Smooth muscle cell of the pulmonary artery (primary cell): ENCODE measurements at places on chromosomes 4 and X. TPM values are rescaled to one million over a fixed set of nuclear protein-coding genes. Genes with fewer than 3 reads are reported as not detected.

Gene TCEAL9
- 73.2 and 92.0 TPM in 2 replicates for total RNA-seq

Gene SOX3
- not detected in 2 replicates for total RNA-seq

Gene PRR32
- total RNA-seq = not detected in 2 replicates

Gene WAS
- 0.13 TPM in 2 replicates for total RNA-seq

Gene MMRN1
- total RNA-seq = 0.20 and 1.4 TPM in 2 replicates

Gene TASL
- not detected in 2 replicates for total RNA-seq

Gene PITX2
- total RNA-seq = 0.10 and 0.33 TPM in 2 replicates

Gene GAGE12G
- total RNA-seq = not detected in 2 replicates

Gene PRSS12
- total RNA-seq = 13.1 and 16.6 TPM in 2 replicates

Gene KLB
- under 0.01 and 0.07 TPM in 2 replicates for total RNA-seq

Gene HERC5
- total RNA-seq = 1.7 and 1.8 TPM in 2 replicates

Gene TCEANC
- total RNA-seq = 2.6 and 2.7 TPM in 2 replicates

Gene USP51
- 1.3 and 2.3 TPM in 2 replicates for total RNA-seq

Gene NOCT
- 24.7 and 44.0 TPM in 2 replicates for total RNA-seq

Gene C4orf51
- total RNA-seq = not detected in 2 replicates

Gene TRAPPC2
- 8.3 and 14.5 TPM in 2 replicates for total RNA-seq

Gene NIPAL1
- 0.46 and 2.0 TPM in 2 replicates for total RNA-seq

Gene REELD1
- total RNA-seq = not detected in 2 replicates

Gene KLHL4
- 1.8 and 6.2 TPM in 2 replicates for total RNA-seq

Gene ARHGEF6
- total RNA-seq = 15.8 and 23.5 TPM in 2 replicates

Gene FGFR3
- 0.20 and 0.59 TPM in 2 replicates for total RNA-seq

Gene HAUS3
- 7.2 and 7.8 TPM in 2 replicates for total RNA-seq

Gene NXF2B
- total RNA-seq = not detected in 2 replicates

Gene ODAM
- not detected in 2 replicates for total RNA-seq

Gene CLNK
- total RNA-seq = not detected in 2 replicates

Gene ETDB
- total RNA-seq = not detected in 2 replicates

Gene DCAF8L2
- 0.20 TPM in 1 of 2 replicates, not detected in the other for total RNA-seq

Gene LYAR
- total RNA-seq = 4.1 and 8.0 TPM in 2 replicates

Gene COL25A1
- 0.33 and 0.91 TPM in 2 replicates for total RNA-seq

Gene TSC22D3
- 22.6 and 40.1 TPM in 2 replicates for total RNA-seq

Gene ENPP6
- not detected in 2 replicates for total RNA-seq
